ENCODE measurements at places on chromosomes 7 and 10.

GRCh38 chr7:108293149-108293612 is 163.0 kb upstream of the LAMB4 start:
- DNase-seq, result no peak

- no peak for DNase-seq
Observed at GRCh38 chr10:29829776-29830175, 195.0 kb upstream of the SVIL start.

DNA sequence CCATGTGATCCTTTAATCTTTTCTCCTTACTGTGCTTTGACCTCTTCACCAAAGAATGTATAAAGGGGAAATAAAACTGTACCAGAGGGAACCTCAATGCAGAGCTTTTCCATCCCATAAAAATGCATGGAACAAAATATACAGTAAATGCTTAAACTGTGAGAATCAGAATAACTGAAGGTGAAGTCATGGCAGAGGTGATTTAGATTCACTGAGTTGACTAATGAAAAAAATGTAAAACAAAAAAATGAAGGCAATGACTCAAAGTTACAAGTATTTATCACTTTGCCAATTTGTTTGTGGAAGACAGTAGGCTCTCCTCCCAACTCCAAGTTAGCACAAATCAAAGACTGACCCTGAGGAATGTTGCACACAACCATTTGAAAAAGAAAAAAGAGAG is 1331.6 kb upstream of the SORCS1 start:
- no peak for DNase-seq

DNA sequence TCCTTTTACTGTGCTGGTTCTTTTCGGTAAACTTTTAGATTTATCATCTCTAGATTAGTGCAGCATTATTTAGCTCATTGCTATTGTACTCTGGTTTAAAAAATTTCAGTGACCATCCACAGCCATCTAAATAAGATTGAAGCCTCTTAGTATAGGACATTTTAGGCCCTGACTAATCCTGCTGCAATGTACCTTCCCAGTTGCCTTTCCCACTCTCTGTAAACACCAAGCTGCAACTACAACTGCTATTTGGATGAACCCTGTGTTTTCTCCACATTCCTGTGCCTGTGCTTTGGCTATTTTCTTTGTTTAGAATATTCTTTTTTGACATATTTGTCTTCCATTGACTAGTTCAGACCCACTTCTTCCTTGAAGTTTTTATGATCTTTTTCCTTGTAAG is 314.6 kb downstream of the AUTS2 start:
- no peak for DNase-seq

DNA sequence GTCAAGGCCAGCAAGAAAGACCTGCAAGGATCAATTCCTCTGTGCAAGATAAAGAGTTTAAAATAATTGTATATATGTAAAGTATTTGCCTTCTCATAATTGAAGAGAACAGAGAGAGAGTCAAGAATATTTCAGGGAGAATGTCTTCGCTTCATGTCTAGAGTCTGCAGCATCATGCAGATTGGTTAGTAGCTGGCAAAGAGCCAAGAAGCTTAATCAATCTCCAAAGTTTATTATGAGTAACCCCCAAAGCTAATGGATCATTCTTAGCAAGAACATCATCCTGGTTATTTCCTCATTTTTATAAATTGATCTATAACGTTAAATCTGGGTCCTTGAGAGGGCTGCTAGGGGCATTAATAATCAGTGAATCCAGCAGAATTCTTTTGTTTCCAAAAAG is 38.9 kb upstream of the CTBP2 start:
- no peak for DNase-seq

DNA sequence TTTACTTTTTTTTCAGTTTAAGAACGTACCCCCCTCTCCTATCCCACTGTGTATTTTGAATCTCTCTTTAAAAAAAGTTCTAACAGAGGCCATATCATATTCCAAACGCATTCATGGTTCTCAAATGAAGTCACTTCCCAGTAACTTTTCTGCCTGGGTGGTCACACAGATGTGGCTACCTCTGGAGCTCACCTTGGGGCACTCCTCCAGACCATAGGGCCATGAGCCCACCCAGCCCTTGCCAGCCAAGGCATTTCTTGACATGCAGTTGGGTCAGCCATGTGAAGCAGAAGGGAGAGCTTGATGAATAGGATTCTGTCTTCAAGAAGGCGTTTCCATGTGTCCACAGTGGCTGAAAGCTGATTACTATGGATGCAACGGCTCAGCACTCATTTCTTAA is 239.3 kb downstream of the RAB11FIP2 start:
- DNase-seq, result no peak

DNA sequence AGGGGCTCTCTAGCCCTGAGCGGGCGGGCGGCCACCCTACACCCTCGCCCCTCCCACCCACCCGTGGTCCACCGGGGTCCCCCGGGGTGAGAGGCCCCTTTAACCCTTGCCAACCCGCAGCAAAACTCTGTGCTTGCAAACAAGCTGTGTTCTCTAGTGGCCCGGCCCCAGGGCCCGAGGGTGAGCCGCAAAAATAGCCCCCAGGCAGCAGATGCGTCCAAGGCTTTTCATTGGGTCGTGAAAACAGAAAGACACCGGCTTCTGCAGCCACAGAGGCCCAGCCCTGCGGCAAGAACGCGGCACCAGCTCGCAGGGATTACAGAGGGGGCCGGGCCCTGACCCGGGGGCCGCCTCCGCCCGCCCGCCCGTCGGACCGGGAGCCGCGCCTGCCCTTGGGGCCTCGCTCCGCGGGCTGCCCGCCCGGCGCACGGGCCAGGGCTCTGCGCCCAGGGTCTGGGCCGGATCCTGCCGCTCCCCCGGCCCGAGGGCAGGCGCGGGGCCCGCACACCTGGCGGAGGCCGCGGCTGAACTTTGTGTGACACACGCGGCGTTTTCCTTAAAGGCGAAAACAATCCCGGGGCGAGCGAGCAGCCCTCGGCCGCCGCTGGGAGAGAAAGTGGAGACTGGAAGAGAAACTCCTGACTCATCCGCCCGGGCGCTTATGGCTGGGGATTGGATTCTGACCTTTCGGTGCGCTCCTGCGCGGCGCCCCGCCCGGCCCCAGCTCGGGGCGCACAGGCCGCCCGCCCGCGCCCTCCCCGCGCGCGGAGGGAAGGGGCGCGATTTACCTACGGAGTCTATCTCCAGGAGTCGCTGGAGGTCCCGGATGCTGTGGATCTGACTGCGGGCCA is 2.8 kb downstream of the PDGFA start:
- DNase-seq, result no peak

DNA sequence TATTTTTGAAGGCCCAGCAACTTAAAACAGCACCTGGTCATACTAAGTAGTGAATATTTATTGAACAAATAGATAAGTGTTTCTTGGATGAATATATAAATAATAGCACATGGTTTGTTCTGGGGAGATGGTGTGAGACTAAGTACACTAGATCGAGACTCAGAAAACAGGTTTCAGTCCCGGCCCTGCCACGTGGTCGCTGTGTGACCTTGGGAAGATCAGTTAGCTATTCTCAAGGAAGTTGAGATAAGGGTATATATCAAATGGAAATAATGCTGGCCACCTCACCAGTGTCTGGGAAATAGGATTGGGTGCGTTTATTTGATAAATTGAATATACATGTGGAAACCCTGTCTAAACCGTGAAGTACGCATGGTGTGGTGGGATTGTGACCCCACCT is 354.6 kb downstream of the SDK1 start:
- no peak for DNase-seq

DNA sequence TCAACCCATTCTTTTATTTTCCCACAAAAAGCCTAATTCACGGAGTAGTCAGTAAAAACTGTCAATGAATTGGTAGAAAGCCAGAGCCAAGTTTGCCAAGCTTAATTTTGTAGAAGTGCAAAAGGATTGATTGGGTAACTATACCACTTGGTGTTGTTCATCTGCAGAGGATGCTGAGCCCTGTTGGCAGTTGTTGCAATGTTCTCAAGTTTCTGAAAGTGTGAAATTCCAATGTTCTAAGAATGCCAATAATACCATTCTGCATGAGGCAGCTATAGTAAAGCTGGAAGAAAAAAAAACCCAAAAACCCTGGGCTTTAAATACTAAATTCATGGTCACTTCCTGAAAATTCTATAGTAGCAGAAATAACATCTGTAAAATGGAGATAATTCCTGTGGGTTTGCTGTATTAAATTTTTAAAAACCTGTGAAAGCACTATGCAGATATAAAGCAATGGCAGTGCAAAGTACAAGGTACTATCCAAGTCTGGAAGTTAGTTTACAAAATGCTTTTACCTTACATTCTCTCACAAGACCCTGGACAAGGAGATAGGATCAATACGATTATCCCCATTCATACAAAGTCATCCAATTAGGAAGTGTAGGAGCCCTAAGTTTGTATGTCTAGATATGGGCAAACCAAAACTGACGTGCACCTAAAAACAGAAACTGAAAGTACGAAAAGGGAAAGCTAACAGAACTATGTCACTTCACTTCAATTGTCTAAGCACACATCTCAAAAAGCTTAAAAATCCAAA is 6.0 kb upstream of the PON1 start:
- no peak for DNase-seq

DNA sequence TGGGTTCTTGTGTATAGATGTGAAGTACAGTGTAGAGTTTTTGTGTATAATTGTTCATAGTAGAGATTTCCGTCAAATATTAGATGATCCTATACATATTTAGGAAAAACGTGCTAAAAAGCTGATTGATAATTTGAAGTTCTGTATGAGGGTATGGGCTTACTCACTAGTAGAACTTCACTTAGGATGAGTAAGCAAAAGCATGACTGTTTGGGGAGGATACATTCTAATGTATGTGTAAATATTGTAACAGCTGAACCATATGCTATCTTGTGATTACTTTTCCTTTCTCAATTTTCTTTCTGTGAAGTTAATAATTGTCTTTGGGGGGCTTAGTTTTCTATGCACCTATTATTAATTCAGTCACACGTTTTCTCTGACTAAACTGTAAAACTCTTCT is 53.2 kb upstream of the PDK4 start:
- DNase-seq, result no peak

GRCh38 chr7:157485361-157485831 is 148.6 kb downstream of the DNAJB6 start:
- DNase-seq, result no peak

- no peak for DNase-seq
Observed at GRCh38 chr7:71429083-71429482, 297.1 kb downstream of the GALNT17 start.

GRCh38 chr10:14302035-14302434 is 28.7 kb downstream of the FRMD4A start:
- DNase-seq, result no peak

DNA sequence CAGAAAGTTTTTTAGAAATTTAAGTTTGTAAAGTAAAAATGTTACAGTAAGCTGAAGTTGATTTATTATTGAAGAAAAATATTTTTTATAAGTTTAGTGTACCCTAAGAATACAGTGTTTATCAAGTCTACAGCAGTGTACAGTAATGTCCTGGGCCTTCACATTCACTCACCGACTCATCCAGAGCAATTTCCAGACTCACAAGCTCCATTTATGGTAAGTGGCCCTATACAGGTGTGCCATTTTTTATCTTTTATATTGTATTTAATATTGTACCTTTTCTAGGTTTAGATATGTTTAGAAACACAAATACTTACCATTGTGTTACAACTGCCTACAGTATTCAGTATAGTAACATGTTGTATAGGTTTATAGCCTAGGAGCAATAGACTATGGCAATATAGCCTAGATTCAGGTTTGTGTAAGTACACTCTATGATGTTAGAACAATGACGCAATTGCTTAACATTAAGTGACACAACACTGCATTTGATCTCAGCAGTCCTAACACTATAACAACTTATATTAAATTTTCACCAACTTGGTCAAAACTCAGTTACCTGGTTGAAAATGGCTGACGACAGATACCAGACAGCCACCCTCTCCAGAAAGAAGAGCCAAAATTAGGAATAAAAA is 45.7 kb downstream of the HIBADH start:
- no peak for DNase-seq

DNA sequence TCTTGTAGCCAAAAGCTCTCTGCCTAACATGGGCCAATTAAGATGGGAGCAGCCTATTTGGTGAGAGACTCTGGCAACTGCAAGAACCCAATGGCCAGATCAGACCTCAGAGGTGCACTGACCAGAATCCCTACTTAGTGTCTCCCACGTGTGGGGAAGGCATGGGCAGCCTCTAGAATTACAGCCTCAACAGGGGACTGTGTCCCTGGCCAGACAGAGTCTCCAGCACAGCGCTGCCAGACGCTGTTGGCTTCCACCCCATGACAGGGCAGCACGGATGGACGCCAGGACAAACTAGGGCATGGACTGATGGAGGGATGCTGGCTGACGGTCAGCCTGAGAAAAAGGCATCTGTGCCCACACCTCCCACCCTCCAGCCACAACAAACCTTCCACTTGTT is 729.3 kb upstream of the AUTS2 start:
- DNase-seq, result peak; percentile 2

- no peak for DNase-seq
Observed at GRCh38 chr10:17084258-17084657, 45.4 kb downstream of the CUBN start.

DNA sequence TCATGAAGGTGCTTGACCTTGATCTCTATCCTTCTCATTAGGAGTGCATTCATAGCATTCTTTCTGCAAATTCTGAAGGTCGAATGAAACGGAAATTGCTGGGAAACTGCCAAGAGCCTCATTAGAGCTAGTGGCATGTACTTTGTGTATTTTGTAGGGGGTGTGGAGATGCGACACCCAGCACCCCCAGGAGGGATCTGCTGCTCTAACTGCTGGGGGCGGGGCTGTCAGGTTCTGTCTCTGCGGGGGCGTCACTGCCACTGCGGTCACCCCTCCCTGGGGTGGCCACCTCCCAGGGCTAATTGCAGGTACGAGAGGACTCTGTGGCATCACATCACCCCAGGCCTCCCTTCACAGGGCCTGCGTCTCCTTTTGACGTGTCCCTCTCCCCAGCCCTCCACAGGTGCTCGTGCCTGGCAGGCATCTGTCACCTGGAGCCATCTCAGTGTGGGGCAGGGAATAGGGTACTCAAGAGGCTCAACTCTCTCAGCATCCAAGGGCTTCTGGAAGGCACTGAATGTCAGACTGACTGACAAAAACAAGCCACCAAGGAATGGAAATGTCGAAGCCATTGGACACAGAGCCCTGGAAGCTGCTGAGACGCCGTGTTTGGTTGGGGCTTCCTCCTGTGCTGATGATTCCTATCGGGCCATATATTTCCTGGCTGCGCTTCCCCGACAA is 151.1 kb downstream of the ACTR3B start:
- no peak for DNase-seq

GRCh38 chr7:90298145-90299038 is 22.7 kb downstream of the FAM237B start:
- no peak for DNase-seq

DNA sequence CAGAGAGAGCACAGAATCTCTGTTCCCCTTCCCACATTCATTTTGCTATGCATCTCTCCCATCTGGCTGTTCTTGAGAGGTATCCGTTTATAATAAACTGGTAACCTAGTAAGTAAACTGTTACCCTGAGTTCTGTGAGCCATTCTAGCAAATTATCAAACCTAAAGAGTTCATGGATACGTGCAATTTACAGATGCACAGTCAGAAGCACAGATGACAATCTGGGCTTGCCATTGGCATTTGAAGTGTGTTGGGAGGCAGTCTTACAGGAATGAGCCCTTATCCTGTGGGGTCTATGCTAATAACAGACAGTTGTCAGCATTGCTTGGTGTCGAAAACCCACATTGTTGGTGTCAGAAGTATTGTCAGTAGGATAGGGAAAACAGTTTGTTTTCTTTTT is 151.8 kb downstream of the CFTR start:
- no peak for DNase-seq

Data from C1 segment of cervical spinal cord (tissue), 14 donors.